ENCODE measurements at places on chromosomes 2 and 18. TPM values are rescaled to one million over a fixed set of nuclear protein-coding genes. Genes with fewer than 3 reads are reported as not detected.

Gene POTEJ
- not detected for total RNA-seq

DNA sequence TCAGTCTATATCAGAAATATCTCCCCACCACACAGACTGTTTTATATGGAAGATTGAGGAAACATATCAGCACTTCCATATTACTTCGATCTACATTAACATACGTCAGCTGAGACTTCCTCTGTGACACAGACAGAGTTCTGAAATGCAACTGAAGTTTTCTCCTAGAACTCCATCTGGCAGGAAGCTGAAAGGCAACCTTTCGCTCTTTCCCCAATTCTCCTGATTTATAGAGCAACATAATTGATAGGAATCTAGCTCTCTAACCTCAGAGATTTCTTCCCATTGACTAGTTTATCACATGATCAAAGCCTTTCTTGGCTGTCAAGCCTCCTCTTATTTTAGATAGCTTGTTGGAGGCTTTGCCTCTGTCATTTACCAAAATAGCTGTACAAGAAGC lies 806.7 kb upstream of the CHAC2 start:
- no peak for DNase-seq

Gene NTSR2
- not detected for total RNA-seq

Gene CFAP65
- total RNA-seq = not detected

DNA sequence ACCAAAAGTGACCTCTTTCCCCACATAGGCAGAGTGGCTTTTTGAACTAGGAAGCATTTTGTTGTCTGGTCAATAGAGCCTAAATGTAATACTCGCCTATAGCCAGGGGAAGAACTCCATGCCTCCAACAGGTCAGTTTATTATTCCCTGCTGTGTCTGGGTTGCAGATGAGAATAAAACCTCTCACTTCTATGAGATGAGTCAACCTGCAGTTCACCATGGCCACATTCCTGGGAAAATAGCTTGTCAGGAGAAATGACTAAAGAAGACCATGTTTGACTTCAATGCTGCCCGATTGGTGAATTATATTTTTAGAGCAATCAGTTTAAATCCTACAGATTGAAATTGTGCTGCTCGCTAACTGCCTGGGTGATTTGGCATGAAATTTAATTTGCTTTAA lies 46.7 kb upstream of the LRRTM1 start:
- DNase-seq = no peak

Gene GREB1
- 0.64 TPM for total RNA-seq

- no peak for DNase-seq
Observed at GRCh38 chr2:211802666-211803065, 735.9 kb downstream of the ERBB4 start.

Gene INO80C
- 30.8 TPM for total RNA-seq

DNA sequence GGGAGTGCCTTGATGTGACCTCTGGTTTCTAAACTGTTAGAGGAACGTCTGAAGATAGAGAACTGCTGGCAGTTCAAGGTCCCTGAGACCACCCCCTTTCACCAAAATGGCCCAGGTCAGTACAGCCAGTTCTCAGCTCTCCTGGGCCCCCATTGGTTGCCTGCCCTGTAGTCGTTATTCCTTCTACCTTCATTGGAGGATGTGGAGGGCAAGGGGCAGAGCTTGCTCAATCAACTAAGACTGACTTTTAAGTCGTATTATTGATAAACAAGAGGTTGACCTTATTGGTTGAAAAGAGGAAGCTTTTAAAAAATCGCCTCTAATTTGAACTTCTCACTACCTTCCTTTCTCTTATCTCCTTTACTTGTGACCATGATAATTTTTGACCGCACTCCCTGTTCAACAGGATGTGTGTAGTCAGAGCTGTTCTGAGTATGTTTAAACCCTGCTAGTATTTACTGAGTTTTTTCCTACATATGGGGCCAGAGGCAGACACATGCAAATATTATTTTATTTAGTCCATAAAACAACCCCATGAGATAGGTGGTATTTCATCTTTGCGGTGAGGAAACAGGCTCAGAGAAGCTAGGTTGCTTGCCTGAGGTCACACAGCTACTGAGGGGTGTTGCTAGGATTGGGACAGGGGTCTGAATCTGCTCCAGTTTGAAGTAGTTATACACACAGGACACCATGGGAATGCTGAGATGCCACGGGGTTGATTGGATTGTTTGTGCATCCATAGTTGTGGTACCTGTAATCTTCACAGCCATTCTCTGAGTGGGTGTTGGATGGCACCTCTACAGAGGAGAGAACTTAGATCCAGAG lies 65.9 kb downstream of the TMEM247 start:
- no peak for DNase-seq

GRCh38 chr18:23529604-23530003 lies 26.3 kb downstream of the RMC1 start:
- DNase-seq = no peak

Gene INHBB
- total RNA-seq = 2.4 TPM

DNA sequence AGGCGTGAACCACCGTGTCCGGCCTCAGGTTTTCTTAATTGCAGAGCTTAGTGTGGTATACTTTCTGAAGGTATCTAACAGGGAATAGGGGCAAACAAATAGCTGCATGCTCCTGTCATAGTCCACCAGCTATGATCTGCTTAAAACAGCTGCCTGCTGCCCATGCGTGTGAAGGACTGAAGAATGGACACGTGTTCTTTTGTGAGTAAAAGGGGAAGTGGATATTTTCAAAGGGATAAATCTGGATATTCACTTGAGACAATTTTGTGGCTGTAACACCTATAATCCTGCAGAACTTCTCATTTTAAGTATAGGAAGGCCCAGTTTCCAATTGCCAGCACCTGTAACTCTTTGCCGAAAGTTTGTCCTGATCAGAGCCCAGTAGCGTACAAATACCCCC lies 44.7 kb downstream of the TRPM8 start:
- DNase-seq = no peak

Gene GPR35
- total RNA-seq = 0.24 TPM

GRCh38 chr2:229401171-229401865 lies 130.2 kb upstream of the PID1 start:
- DNase-seq = no peak

DNA sequence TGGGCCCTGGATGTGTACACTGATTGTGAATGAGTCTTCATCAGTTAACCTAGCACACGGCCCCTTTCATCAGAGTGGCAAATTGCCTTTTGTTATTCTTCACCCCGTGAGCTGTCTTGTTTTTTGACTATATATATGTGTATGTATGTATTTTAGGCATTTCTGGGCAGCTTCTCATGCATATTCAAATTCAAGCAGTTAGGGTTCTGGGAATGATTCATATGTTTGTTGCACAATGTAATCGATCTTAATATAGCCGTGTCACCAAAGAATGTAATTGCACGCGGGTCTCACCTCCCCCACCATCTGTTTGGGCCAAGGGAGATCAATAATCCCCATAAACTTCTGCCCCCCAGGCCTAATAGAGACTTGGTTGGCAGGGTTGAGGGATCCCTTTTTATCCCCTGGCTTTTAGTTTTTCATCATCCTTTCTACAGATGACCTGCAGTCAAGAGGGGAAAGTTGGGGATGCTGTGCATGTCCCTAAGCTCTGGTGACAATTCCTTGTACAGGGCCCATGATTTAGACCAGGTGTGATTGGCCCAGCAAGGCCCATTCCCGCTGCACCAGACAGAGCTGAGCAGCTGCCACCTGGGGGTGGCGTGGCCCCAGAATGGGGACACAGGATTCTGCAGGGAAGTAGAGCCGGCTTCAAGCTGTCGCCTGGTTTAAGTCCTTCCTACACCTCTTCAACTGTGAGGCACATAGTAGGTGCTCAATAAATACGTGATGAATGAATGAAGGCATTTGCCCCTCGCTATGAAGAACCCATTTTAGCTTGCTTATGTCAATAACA lies 19.2 kb downstream of the KCNF1 start:
- no peak for DNase-seq

DNA sequence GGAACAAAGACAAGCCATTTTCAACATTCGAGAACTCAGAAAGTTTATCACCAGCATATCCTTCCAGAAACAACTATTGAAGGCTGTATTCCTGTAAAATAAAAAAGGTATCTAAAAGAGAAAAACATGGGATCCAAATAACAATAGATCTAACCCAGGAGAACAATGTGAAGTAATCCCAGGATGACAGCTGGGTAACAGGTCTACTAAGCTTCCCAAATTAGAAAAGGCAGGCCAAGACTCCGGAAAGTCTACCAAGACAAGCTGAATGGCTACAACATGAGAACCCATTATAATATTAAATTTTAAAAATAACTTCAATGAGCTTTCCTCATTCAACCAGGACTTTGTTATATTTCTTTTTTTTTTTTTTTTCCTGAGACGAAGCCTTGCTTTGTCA lies 6.5 kb downstream of the PIAS2 start:
- no peak for DNase-seq

Gene RNF181
- 261 TPM for total RNA-seq

Gene CLEC4F
- total RNA-seq = 0.18 TPM

Measured in glomerular endothelial cell (primary cell).